ENCODE measurements at places on chromosomes 1 and 21.

GRCh38 chr1:193368302-193368701, 181.9 kb upstream of the B3GALT2 start:
- no peak for DNase-seq

- DNase-seq = no peak
These were observed 6.1 kb upstream of the PSEN2 start for GRCh38 chr1:226864311-226864710.

GRCh38 chr1:78004719-78005447, at the start of gene DNAJB4:
DNAJB4 (plus strand) TSS chr1:78004939; CDS start chr1:78005111, 172 bp downstream.
- DNase-seq = peak; percentile 98

GRCh38 chr21:31987696-31988095, 114.9 kb downstream of the HUNK start:
- no peak for DNase-seq

GRCh38 chr21:16834791-16835190, 678.1 kb upstream of the CXADR start:
- DNase-seq = no peak

Data from DMS 273 treated with DMSO at 0.1 percent for 48 hours (cell line).